Keratinocyte (primary cell): ENCODE measurements at places on chromosomes 11 and 22.

GRCh38 chr11:8586805-8587204 is 7.2 kb downstream of the STK33 start:
- H3K27ac ChIP-seq: no peak overlapping the region
- no peak overlapping the region for H3K4me3 ChIP-seq
- no peaks in the 10 kb centered on the region for H3K27me3 ChIP-seq
- no peak for DNase-seq

DNA sequence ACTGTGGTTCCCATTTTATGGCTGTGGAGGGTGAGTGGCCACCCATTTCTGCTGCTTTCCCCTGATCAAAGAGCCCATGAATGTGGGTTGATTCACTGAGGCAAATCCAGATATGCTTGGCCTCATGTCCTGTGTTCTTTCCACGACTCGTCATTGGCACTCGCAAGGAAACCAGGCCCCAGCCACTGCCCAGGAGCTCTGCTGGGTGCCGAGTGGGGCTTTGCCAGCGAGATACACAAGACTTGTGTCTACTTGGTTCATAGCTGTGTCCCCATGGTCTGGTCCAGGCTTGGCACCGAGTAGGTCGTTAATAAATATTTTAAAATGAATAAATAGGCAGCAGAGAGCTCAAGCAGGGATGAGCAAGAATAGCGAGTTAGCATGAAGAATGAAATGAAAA is 1291.5 kb downstream of the TBC1D22A start:
- H3K4me1 ChIP-seq: no peaks in the 10 kb centered on the region
- no peaks in the 10 kb centered on the region for H3K27me3 ChIP-seq
- no peak overlapping the region for H3K27ac ChIP-seq
- H3K36me3 ChIP-seq: no peaks in the 10 kb centered on the region

GRCh38 chr11:71186806-71187205 is 65.6 kb downstream of the SHANK2 start:
- no peak for DNase-seq
- H3K4me3 ChIP-seq: no peak overlapping the region
- no peaks in the 10 kb centered on the region for H3K36me3 ChIP-seq
- no peak overlapping the region for H3K27ac ChIP-seq

DNA sequence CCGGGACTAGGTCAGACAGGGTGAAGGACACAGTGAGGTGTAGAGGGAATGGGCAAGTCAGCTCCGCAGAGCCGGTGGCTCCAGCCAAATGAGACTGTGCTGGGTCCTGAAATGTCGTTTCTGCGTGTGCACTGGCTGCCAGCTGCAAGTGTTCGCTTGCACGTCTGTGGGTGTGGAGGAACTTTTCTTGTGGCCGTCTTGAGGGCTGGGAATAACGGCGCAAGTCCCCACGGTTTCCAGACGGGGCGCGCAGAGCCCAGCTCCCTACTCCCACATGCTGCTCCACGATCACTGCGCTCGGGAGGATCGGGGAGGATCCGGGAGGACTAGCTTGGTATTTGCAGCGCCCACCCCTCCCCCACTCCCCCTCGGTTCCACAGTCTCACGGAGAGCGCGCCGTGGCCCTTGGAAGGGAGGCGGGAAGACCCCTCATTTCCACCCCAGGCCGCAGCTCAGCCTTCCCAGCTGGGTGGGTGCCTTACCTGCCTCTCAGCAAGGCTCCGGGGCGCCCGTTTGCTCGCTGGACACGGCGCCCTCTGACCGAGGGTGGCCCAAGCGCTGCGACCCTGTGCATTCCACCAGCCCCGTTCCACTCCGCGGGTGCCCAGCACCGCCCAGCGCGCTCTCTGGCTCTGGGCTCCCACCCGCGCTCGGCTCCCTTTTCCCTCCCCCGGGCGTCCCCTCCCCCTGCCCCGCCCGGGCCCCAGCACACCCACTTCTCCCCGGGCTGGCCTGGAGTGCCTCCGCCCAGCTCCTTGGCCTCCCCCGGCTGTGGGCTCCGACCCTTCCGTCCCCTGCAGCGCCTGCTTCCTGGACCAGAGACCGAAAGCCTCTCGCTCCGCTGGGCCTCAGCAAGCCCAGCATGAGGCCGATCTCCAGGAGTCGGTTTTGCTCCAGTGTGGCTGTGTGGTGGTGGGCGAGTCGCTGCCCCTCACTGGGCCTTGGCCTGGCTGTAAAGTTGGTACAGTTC is at the start of gene KCNE3:
KCNE3 (minus strand) TSS at position 634 of the 970 bp plus-strand sequence. CDS start 9,986 bp downstream, outside the sequence.
- H3K4me1 ChIP-seq: no peaks in the 10 kb centered on the region
- H3K4me3 ChIP-seq: peak within 1 kb of the TSS; percentile 12
- DNase-seq: no peak
- H3K36me3 ChIP-seq: no peaks in the 10 kb centered on the region

GRCh38 chr11:70511345-70511744 is 113.0 kb downstream of the CTTN start:
- no peaks in the 10 kb centered on the region for H3K4me1 ChIP-seq
- H3K27me3 ChIP-seq: no peaks in the 10 kb centered on the region
- no peak overlapping the region for H3K27ac ChIP-seq
- no peak overlapping the region for H3K4me3 ChIP-seq
- DNase-seq: no peak

DNA sequence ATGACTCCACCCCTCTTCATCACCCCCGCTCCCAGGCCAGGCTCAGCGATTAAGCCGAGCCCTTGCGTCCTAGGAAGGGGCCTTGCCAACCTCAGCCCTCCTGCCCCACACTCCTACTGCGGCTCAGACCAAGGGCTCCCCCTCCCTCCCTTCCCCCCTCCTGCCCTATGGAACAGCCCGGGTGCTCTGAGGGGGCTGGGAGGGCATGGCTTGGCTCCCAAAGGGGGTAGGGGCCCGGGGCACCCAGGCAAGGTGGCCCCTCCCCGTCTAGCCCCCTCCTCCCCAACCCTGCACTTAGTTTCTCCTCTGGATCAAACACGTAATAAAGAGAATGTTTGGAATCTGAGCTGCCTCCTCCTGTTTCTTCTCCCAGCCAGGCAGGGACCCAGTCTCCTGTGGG is 6.3 kb downstream of the RCOR2 start:
- no peak overlapping the region for H3K27ac ChIP-seq
- no peak for DNase-seq
- peaks cover 1% of the 10 kb centered on the region for H3K27me3 ChIP-seq
- H3K36me3 ChIP-seq: peaks cover 7% of the 10 kb centered on the region

DNA sequence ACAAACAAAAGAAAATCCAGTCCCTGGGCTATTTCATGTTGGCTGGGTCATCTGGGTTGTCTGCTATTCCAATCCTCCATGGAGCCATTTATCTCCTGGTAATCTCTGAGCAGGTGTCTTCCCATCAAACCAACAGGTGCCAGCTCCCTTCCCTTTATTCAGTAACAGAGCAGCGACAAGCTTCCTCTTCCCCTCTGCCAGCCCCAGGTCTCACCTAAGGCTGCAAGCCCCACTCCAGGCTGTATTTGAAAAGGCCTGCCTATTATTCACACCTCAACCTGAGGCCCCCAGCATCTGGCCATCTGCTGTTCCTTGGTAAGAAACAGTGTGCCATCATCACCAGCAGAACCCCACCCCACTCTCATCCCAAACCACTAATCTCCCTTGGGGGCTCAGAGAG is 436.2 kb downstream of the BUD13 start:
- no peak overlapping the region for H3K27ac ChIP-seq
- no peak for DNase-seq
- H3K4me3 ChIP-seq: no peak overlapping the region
- no peaks in the 10 kb centered on the region for H3K27me3 ChIP-seq
- peaks cover 17% of the 10 kb centered on the region for H3K4me1 ChIP-seq
- no peaks in the 10 kb centered on the region for H3K36me3 ChIP-seq

- DNase-seq: no peak
- no peaks in the 10 kb centered on the region for H3K4me1 ChIP-seq
- no peak overlapping the region for H3K4me3 ChIP-seq
- no peaks in the 10 kb centered on the region for H3K36me3 ChIP-seq
- no peaks in the 10 kb centered on the region for H3K27me3 ChIP-seq
Observed at GRCh38 chr11:36818410-36818809, 220.4 kb upstream of the RAG2 start.

GRCh38 chr11:10291801-10292638 is 2.0 kb downstream of the SBF2 start:
- H3K27me3 ChIP-seq: no peaks in the 10 kb centered on the region
- no peak overlapping the region for H3K4me3 ChIP-seq
- no peaks in the 10 kb centered on the region for H3K36me3 ChIP-seq
- DNase-seq: no peak
- peaks cover 19% of the 10 kb centered on the region for H3K4me1 ChIP-seq
- H3K27ac ChIP-seq: no peak overlapping the region

DNA sequence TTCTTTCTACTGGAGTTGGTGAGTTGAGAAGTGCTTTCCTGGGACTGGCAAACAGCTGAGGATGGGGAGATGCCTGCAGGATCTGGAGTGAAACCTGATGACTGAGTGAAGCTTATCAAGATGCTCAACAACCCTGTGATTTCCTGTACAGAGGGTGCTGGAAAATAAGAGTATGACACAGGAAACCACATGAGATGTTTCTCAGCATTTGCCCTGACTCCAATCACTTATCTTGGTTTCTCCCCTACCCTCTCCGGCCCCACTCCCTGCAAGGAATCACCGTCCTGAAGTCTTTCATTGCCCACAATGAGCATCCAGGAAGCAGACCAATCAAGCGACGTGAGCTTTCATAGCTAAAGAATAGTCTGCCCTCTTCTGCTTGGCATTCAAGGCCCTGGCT is at the start of gene MRGPRX2:
MRGPRX2 (minus strand) TSS at position 89 of the 400 bp plus-strand sequence. CDS start 4,315 bp downstream, outside the sequence.
- H3K36me3 ChIP-seq: no peaks in the 10 kb centered on the region
- no peak within 1 kb of the TSS for H3K4me3 ChIP-seq
- no peak for DNase-seq

GRCh38 chr11:8352876-8353505 is 89.3 kb upstream of the LMO1 start:
- no peak overlapping the region for H3K27ac ChIP-seq
- H3K27me3 ChIP-seq: peaks cover 26% of the 10 kb centered on the region
- H3K4me3 ChIP-seq: no peak overlapping the region
- no peaks in the 10 kb centered on the region for H3K36me3 ChIP-seq

- H3K27me3 ChIP-seq: no peaks in the 10 kb centered on the region
- H3K36me3 ChIP-seq: peaks cover 20% of the 10 kb centered on the region
- no peak for DNase-seq
- no peak overlapping the region for H3K27ac ChIP-seq
- H3K4me3 ChIP-seq: no peak overlapping the region
Observed at GRCh38 chr22:20788627-20789344, 14.9 kb downstream of the SERPIND1 start.

DNA sequence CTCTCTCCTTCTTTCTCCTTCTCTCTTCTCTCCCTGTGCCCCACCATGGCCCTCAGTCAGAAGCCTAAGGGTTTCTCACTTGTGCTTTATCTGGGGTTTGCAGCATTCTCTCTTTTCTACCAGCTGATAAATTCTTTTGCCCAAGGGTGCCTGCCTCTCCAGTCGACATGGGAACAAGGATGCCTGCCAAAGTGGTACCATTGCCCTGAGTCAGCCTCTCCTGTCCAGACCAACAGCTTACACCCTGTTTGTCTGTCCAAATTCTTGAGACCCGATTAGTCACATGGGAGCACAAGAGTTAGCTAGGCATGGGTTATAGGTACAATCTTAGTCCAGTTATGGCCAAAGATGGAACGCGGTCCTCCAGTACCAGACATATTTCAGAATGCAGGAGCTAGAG is 242.7 kb downstream of the LARGE1 start:
- no peaks in the 10 kb centered on the region for H3K36me3 ChIP-seq
- DNase-seq: no peak
- no peak overlapping the region for H3K4me3 ChIP-seq
- H3K27me3 ChIP-seq: no peaks in the 10 kb centered on the region

GRCh38 chr11:73391665-73392064 is 15.5 kb downstream of the RELT start:
- H3K4me3 ChIP-seq: no peak overlapping the region
- H3K27ac ChIP-seq: no peak overlapping the region
- no peaks in the 10 kb centered on the region for H3K27me3 ChIP-seq

DNA sequence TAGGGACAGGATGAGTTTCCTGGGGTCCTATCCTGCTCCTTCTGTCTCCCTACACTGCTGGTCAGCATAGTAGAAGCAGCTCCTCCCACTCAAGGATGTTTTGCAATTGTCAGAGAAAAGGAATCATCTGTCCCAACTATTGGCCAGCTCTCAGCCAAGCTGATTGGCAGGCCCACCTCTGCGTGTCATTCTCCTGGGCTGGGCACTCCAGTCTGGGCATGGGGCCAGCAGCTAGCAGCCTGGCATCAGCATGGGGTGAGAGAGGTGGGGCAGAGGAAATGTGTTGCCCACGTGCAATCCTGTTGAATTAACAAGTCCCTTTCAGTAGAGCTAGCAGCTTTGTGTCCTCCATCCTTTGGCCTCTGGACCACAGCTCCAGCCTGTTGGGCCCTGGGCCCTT is 14.1 kb downstream of the ANKK1 start:
- DNase-seq: no peak
- H3K27ac ChIP-seq: no peak overlapping the region
- peaks cover 27% of the 10 kb centered on the region for H3K4me1 ChIP-seq
- no peaks in the 10 kb centered on the region for H3K36me3 ChIP-seq
- H3K27me3 ChIP-seq: no peaks in the 10 kb centered on the region

GRCh38 chr11:121716060-121716459 is 263.3 kb upstream of the SORL1-AS1 start:
- no peak for DNase-seq
- no peak overlapping the region for H3K27ac ChIP-seq
- H3K4me3 ChIP-seq: no peak overlapping the region
- no peaks in the 10 kb centered on the region for H3K4me1 ChIP-seq
- no peaks in the 10 kb centered on the region for H3K36me3 ChIP-seq

DNA sequence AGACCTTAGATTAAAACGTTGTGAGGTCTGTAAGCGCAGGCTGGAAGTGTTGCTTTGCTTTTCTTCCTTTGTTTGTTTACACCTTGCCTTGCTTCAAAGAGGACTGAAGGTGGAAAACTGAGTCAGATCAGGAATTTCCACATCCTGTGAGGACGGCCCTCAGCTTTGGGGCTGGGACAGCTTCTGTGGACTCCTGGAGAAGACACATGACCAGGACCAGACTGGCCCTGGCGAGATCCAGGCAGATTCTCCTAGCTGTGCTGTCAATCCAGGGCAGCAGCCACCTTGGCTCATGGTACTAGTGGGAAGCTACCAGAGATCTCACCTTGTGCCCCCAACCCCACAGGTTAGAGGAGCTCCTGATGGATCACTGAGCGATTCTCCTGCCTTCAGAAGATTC is 1461.9 kb downstream of the TBC1D22A start:
- H3K4me3 ChIP-seq: no peak overlapping the region
- H3K27me3 ChIP-seq: no peaks in the 10 kb centered on the region
- no peaks in the 10 kb centered on the region for H3K36me3 ChIP-seq
- no peaks in the 10 kb centered on the region for H3K4me1 ChIP-seq

GRCh38 chr11:86303257-86303656 is 1.2 kb downstream of the HIKESHI start:
- H3K27me3 ChIP-seq: no peaks in the 10 kb centered on the region
- H3K4me1 ChIP-seq: peaks cover 13% of the 10 kb centered on the region
- no peaks in the 10 kb centered on the region for H3K36me3 ChIP-seq
- DNase-seq: no peak
